Glutamatergic neuron (in vitro differentiated cells): ENCODE measurements at places on chromosomes 7 and 10.

GRCh38 chr7:101874028-101874427 is 56.6 kb downstream of the CUX1 start:
- no peak for DNase-seq

DNA sequence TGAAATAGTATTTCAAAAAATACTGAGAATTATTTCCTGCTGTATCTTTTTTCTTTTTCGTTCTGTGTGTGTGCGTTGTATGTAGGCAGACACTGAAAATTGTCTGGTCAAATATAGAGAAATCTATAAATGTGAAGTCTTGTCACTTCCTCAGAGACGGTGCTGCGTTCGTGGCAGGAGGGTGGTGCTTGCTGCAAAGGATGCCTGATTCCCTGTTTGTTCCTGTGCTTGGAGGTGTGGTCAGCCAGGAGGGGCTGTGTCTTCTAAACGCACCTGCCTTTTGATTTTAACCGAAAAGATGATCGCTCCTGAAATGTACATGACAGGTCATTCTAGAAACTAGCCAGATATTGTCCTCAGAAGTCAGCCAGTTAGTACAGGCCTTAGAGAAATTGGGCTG is 32.5 kb upstream of the PRKAR1B start:
- no peak for DNase-seq

GRCh38 chr10:51028420-51028819 is 45.9 kb upstream of the PRKG1 start:
- no peak for DNase-seq

DNA sequence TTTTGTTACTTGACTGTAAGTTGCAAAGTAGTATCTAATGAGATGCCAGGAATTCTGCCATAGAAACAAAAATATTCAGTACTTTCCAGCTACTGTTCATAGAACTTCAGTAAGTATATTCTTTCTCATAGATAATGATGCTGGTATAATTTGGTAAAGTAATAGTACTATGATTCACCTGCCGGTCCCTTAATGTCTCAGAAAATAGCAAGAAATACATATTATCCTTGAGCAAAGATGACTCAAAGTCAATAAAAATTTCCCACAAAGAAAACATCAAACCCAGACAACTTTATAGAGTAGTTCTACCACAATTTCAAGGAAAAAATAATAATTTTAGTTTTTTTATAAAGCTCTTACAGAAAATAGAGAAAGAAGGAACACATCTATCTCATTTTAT is 105.4 kb downstream of the EPDR1 start:
- DNase-seq = no peak

- DNase-seq = no peak
Measured at GRCh38 chr10:63672491-63672890, 151.3 kb downstream of the REEP3 start.

DNA sequence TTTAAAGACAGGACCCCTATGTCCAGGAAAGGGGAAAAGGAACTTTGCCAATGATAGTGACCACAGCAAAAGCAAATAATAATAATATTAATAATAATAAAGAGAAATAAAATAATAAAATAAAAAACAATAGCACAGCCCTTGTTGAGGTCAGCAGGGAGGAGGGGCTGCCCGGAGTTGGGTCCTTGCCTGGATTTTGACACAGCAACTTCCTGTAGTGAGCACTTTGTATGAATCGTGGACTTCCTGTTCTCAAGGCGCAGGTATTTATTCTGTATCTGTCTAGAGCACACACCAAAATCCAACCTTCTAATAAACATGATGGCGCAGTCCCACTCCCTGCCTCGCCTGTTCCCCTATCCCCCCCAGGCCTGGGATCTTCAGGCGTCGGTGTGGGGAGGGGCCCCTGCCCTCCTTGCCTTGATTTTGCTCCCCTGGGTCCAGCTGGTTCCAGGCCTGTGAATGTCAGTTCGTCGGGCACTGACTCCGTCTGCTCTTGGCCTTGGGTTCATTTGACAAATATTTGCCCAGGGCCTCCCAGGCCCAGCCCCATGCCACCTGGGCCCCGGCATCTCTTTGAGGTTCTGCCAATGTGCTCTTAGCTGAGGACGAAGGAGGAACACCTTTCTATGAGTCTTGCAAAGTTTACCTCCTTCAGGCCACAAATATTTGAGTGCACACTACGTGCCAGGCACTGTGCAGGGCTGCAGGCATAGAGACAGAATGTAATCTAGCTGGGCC is 13.9 kb downstream of the TRIM8 start:
- no peak for DNase-seq

DNA sequence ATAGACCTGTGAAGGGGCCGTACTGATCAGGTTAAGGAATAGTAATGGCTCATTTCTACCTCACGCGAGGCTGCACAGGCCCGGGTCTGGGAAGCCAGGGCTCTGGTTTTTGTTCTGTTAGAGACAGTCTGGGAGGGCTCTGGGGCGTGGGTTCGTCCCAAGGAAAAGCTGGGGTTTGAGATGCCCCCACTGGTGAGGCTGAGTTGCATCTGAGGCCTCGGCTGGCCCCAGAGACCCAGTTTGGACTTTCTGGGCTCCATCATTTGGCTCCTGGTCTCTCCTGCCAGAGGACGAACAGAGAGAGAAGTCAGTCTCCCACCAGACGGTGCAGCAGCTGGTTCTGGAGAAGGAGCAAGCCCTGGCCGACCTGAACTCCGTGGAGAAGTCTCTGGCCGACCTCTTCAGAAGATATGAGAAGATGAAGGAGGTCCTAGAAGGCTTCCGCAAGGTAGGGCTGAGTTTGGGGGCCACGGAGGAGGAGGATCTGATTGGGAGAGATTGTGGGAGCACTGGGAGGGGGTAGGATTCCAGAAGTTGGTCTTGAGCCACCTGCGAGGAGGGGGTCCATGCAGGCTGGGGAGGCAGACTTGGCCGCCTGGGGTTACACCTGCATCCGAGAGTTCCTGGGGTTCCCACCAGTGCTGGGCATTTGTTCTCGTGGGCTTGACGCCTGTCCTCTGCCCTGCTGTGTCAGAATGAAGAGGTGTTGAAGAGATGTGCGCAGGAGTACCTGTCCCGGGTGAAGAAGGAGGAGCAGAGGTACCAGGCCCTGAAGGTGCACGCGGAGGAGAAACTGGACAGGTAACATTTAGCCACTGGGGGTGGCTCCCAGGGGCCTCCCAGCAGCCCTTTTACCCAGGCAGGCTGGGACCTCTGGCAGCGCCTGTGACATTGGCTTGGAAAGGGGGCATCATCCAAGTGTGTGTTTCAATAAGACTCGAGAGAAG is 22.5 kb upstream of the BTBD16 start:
- DNase-seq = no peak

GRCh38 chr10:85614981-85615380 is 751.6 kb downstream of the GRID1 start:
- no peak for DNase-seq

GRCh38 chr10:116866987-116867595 is 17.8 kb downstream of the ENO4 start:
- no peak for DNase-seq

- peak; percentile 67 for DNase-seq
Measured at GRCh38 chr10:58531084-58531695, 18.5 kb downstream of the BICC1 start.

GRCh38 chr7:79287981-79288380 is 165.5 kb downstream of the MAGI2 start:
- DNase-seq = no peak

- no peak for DNase-seq
Measured at GRCh38 chr7:77393261-77393660, 22.9 kb downstream of the GSAP start.

DNA sequence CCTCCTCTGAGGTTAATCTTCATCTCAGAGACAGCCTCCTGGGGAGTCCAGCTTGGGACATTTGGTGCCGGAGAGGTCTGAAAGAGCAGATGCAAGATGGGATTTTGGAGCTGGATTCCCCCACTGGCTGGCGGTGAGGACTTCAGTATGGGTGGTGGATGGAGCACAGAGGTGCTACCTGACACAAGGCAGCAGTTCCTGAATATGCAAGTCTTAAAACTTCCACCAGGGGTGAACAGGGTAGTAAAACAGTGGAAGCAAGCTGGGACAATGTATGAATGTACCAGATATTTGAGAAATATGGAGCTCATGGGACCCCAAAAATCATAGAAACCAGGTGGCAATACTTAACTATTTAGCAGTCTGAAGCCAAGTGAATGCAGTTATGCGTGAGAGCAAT is 4.8 kb upstream of the TAF3 start:
- no peak for DNase-seq

- peak; percentile 32 for DNase-seq
Measured at GRCh38 chr7:35753761-35754603, 46.9 kb upstream of the SEPTIN7 start.

- no peak for DNase-seq
Measured at GRCh38 chr7:2032876-2033407, 199.8 kb downstream of the MAD1L1 start.

GRCh38 chr7:150972023-150972468 is 6.1 kb downstream of the KCNH2 start:
- DNase-seq = peak; percentile 48

- DNase-seq = no peak
Measured at GRCh38 chr7:141785706-141786552, 4.1 kb upstream of the TAS2R5 start.

DNA sequence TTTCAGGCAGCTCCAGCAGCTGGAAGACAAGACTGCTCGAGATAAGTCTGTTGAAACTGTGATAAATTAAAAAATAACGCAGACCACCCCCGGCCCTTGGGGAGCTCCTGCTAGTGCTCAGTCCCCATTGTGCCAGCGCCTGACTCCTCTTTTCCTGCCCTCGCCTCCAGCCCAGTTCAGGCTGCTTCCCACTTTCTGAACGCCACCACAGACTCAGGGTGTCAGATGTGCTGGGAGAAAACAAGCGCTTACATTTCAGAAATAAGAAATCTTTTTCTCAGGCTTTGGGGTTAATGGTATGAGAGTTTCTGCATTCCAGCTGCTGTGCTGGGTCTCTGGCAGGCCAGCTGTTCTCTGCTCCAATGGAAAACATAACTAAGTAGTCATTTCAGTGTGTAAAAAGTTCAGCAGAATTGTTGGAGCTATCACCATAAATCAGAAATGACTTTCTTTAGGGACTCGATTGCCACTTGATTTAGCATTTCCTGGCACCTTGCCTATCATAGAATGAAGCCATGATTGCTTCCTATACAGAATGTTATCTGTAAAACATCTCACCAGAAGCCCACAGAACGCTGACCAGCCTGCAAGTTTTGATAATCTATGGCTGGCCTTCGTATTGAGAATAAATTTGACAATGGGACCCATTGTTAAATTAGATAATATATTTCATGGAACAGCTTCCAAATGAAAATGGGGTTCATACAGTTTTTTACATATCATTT is 257.0 kb upstream of the ZNF32 start:
- DNase-seq = no peak

GRCh38 chr7:37181550-37181932 is 267.1 kb downstream of the ELMO1 start:
- DNase-seq = no peak

DNA sequence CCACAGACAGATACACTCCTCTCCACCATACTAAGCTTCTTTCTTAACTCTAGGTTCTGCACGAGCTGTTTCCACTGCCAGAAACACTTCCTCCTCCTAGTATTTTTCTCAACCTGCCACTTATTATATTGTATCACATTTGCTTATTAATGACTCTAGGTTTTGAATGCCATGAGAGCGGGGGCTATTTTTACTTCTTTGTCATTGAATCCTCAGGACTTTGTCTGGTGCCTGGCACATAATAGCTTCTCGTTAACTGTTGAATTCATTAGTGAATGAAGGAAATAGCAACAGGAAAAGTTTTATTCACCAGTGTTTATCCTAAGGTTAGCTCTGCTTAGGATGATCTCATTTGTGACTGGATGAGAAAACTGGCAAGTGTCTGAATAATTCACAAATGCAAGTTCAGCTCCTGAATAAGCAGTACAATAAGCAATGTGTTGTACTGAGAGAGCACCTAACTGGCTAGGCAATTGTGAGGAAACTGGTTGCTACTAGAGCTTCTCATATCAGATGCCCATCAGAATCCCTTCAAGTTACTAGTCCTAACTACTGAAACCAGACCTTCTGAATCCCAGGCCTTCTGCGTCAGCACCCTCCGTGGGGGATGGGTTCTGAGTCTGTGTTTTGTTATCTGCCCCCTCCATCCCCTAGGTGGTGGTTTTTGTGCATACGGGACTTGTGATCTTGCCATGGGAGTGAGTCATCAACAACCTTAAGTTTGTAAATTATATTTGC is 92.7 kb downstream of the LSMEM1 start:
- DNase-seq = no peak

DNA sequence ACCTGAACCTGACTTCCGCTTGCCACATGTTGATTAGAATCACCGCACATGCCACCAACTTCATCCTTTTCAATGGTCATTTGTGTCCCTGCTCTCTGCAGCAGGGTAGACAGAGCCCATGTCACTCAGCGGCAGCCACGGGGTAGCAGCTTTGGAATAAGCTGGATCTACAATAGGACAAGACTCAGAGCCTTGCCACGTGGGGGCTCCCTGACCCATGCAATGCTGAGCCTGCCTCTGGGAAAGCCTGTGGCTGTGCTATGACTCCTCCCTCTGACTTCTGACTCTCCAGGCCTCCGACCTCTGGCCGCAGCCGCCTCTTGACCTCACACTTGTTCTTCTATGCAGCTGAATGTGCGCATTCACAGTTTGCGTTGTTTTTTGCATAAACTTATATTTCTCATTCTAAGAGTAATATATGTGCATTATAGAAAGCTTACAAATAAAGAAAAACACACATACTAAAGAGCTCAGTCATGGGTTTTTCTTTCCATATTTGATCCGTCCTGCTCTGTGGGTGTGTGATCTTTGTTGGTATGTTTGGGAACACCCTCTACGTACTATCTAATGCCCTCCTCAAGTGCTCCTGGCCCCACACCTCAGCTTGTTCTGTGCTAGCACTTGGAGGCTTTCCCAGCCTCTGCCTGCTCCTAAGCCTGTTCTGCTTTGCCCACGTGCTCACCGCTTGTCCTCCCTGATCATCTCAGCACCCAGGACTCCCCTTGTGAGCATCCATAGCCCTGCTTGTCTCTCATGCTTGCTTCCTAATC is 198.0 kb upstream of the MKI67 start:
- DNase-seq = peak; percentile 59

- no peak for DNase-seq
Measured at GRCh38 chr10:593901-594457, 95.5 kb downstream of the DIP2C start.

DNA sequence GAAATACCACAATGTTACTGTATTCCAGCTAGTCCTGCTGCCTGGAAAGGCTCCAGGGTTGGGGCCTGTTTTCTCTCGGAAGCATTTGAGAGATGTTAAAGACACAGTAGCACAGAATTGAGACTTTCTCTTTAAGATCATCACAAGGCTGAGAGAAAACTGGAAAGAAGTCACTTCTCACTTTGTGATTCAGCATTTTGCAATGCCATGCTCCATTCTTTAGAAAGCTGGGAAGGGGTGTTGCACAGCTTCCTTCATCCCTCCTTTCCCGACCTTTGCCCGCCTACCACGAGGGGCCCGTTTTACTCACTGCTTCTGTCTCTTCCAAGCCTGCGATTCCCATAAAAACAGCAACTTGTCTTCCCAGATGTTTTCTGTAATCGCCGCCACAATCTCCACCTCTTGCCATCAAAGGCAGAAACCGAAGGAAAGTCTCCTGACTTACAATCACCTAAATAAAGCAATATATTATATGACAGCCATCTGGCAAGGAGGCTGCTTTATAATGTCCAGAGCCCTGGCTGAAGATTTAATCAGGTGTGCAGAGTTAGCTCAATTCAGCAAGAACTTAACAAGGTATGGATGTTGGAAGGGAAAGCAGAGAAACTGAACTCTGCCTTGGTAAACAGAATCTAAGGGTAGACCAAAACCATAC is 18.9 kb downstream of the NOD1 start:
- DNase-seq = no peak
